ENCODE measurements at places on chromosomes 7 and 10.

DNA sequence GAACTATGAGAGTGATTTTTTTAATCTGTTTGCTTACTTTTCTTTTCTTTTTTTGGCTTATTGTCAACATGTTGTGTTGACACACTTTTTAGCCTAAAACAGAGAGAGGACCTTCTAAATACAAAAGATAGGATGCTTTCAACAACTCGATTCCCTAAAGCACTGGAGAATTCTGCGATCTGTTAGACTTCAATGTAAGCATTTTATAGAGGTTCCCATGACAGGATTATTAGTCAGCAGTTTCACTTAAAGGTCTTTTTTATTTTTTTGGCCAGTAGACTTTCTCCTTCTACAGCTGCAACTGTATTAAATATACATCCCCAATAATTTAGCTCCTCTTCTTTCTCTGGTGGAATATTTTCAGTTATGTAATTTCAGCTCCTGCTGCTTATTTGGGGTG lies 12.7 kb upstream of the NRP1 start:
- DNase-seq = no peak

- no peak for DNase-seq
These were observed 27.6 kb upstream of the BMS1 start for GRCh38 chr10:42755028-42755451.

DNA sequence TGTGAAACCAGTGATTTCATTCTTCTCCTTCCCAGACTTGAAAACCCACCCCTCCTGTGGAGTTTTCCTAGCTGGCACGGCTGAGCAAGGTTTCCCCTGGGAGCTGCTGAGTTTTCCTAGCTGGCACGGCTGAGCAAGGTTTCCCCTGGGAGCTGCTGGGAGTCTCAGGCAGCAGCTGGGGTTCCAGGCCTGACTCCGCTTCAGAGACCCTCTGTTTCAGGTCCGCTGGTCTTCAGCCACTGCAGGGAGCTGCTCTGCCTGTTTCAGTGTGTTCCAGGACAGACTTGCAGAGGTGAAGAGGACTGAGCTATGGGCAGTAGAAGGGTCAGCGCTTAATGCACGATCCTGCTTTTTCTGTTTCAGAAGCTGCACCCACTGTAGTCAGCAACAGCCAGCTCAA lies 104.9 kb downstream of the XRCC2 start:
- DNase-seq = no peak

GRCh38 chr7:25787336-25787735 lies 364.7 kb upstream of the NFE2L3 start:
- DNase-seq = no peak

DNA sequence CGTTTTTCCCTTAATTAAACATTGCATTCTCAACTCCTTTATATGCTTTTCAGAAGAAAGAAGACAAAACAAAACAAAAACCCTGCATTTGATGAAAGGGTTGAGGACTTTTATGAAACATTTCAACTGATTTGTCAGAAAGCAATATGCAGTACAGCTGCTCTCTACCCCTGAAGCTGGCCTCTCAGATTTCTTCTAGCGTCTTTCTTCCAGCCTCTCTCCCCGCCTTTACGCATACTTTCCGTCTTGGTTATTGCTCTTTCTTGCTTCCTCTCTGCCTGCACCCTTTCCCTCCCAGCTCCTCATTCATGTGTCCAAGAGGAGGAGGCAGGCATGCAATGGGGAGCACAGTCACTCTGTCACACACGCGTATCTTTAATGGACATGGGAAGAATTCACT lies 91.0 kb upstream of the COL1A2 start:
- DNase-seq = peak; percentile 23

GRCh38 chr7:66276363-66276762 lies 71.2 kb downstream of the TPST1 start:
- no peak for DNase-seq

GRCh38 chr7:95324431-95324830 lies at the start of gene PON1:
Gene PON1, minus strand, starts transcription at chr7:95324532. Its CDS starts 57 bp downstream, at chr7:95324475.
- no peak for DNase-seq

- no peak for DNase-seq
These were observed 372.3 kb upstream of the LRRN3 start for GRCh38 chr7:110718503-110719205.

- DNase-seq = no peak
These were observed 112.0 kb upstream of the MKX start for GRCh38 chr10:27857616-27858015.

- DNase-seq = no peak
These were observed 146.3 kb downstream of the CELF2 start for GRCh38 chr10:11163780-11164550.

DNA sequence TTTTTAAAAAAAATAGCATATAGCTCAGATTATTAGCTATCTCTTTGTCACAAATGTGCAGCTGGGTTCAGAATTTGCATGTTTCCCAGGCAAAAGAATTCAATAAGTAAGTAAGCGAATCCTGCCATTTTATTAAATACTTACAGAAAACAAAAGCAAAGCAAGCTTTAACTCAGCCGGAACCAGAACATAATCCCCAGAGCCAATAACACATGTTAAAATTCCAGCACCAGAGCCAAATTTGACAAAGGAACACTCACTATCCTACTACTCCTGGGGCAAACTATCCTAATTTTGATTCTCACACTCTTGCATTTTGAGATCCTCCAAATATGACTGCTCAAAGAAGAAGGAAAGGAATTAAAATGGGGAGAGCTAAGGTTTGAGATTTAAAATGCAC lies 32.6 kb downstream of the LRRTM3 start:
- no peak for DNase-seq

DNA sequence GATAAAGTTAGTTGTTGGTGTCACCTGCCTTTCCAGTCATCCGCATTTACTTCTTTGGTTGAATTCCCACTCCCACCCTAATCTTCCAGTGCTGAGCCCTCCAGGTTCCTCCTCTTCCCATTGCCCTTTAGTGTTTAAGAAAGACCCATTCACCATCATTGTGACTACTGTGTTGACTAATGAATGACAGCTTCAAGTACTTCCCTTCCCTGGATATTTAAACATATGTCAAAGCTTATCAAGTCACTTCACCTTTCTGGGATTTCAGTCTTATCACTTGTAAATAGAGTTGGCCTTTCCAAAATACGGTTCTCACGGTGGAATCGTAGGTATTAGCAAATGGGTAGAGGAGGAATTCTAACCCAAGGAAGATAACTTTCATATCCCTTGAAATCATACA lies 201.6 kb upstream of the SVIL start:
- DNase-seq = no peak

DNA sequence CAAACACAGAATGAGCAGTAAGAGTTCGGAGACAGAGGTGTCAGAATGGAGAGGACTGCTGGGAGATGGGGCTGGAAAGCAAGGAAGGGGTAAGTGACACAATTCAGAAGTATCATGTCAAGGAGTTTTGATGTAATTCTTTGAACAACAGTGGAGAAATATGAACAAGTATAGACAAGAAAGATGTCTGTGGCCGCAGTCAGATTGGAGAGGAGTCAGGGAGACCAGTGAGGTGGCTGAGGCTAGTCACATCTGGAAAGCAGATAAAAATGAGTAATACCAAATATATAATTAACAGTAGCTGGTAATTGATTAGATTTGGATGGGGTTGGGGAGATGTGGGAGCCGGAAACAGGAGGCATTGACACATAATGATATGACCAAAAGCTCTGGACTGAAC lies 540.9 kb downstream of the SUGCT start:
- no peak for DNase-seq

DNA sequence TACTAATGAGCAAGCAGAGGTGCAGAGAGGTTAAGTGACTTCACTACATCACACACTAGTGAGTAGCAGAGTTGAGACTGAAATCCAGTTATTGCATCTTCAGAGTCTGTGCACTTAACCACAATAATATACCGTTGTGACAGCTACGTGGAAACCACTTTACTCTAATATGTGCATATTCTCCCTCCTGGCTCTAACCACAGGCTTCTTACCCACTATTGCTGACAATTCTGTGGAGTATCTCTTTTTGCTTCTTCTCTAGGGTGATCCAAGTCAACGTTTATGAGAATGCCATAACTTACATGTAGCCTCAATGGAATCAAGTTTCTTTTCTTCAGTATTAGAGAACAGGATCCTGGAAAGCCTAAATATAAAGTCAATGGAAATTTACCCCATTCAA lies 64.2 kb upstream of the MEOX2 start:
- no peak for DNase-seq

- DNase-seq = no peak
These were observed 50.4 kb upstream of the ZNF365 start for GRCh38 chr10:62323751-62324150.

DNA sequence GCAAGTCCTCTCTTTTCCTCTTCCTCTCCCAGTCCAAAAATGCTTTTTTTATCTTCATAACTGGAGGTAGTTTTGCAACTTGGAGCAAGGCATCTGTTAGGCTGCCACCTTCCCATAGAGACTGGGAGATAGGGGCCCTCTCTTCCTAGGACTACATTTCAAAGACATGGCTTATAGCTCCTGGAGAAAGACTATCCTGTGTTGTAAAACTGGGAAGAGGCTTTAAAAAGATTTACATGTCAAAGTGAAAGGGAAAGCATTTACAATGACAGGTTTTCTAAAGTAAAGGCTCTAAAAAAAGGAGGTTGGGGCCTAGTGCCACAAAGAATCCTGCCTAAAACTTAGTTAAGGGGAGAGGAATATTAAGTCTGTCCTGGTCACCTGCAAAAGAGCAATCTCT lies 82.2 kb upstream of the SEMA3E start:
- no peak for DNase-seq

DNA sequence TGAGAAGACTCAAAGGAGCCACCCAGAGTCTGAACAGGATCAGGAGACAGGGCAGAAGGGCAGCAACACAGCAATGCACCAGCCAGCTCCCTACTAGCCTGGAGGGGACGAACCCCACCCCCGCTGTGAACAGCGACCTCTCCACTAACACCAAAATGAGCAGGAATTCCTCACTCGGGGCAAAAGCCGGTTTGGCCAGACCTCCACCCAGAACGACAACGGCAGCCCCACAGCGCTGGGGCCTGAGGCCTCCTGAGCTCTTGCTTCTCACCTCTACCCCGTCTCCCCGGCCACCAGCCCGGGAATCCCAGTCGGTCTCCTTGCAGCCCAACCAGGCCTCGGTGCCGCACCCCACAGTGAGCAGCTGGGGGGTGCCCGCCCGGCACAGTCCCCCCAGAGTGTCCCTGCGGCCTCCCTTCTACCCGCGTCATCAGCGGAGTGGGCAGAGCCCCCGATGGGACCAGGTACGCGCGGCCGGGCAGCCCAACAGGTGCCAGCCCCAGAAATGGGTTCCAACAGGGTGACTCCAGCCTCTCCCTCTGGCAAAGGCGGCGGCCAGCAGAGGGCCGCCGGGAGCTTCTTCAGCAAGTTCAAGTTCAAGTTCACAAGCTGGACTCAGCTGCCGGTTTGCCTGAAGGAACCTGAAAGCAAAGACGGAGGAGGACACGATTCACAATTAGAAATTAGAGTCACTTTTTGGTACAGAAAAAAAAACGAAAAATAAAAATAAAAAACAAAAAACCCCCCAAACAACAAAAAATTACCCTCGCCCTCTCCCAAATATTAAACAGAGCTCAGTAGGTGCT lies 129.0 kb downstream of the MARCHF5 start:
- DNase-seq = peak; percentile 49

GRCh38 chr10:132728321-132728720 lies 57.6 kb downstream of the NKX6-2 start:
- no peak for DNase-seq

GRCh38 chr10:110793886-110794285 lies 77.8 kb upstream of the PDCD4 start:
- no peak for DNase-seq

- DNase-seq = no peak
These were observed 334.3 kb upstream of the SEMA3A start for GRCh38 chr7:84528756-84529479.

- no peak for DNase-seq
These were observed 212.4 kb upstream of the YAE1 start for GRCh38 chr7:39353615-39354376.

GRCh38 chr7:3076163-3076562 lies 32.5 kb upstream of the CARD11 start:
- DNase-seq = no peak

All from colonic mucosa (tissue), 4 donors.